ENCODE measurements at places on chromosomes 7 and 10.
A peak's percentile ranks its signal among the peaks of the same experiment; 100 is the strongest.

GRCh38 chr10:110859973-110860376 is 11.8 kb upstream of the PDCD4 start:
- peak; percentile 39 for DNase-seq

DNA sequence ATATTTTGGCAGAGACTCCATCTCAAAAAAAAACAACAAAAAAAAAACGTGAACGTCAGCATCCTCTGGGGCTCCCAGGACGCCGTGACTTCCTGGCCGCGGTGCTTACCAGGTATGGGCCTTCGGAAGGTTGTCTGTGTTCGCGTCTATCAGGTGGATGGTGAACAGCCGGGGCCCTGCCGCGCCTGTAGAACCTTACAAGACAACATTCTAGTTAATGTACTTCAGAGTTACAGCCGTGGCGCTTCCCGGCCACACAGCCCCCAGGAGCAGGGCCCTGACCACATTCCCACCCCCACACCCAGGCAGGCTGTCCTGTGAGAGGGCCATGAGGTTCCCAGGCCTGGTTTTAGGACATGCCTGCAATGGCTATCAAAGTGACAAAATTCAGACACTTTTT is 111.0 kb downstream of the SMURF1 start:
- DNase-seq = no peak

GRCh38 chr7:115749924-115750323 is 280.6 kb downstream of the TFEC start:
- DNase-seq = no peak

GRCh38 chr7:127678947-127679346 is 27.0 kb downstream of the SND1 start:
- peak; percentile 21 for DNase-seq

DNA sequence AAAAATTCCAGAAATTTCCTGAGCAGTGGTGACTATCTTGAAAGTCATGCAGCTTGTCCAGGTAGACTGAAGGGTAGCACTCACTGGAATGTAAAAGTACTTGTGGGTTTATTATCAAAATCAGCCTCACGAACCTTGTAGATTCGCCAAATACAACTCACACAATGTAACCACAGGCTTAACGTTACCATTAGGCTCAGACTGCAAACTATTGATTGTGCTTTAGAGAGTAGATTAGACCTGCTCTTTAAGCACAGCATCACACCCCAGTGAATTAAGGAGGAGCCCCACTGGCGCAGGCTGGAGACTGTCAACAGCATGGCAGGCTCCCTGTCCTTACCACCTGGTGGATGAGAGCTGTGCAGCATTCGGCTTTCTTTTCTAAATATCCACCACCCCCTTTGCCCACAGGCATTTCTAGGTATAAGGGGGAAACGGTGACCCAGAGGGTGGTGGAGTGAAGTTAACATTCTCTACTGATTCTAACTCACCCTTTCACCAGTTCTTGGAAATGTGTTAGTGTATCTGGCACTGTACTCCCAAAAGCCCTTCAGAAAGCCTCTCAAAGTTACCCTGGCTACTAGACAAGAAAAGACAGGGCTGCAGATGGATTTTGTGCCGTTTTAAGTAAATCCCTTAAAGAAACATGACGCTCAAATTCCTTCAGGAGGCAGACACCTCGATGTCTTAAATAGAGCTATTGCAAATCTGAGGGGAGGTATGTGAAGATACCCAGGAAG is 56.6 kb downstream of the GSDME start:
- DNase-seq = no peak
